ENCODE measurements at places on chromosomes 12 and 14. TPM values are rescaled to one million over a fixed set of nuclear protein-coding genes. Genes with fewer than 3 reads are reported as not detected.

Gene TAS2R43
- total RNA-seq: 3.9 TPM

Gene ACOT4
- 0.73 TPM for total RNA-seq

Gene RAD51AP1
- total RNA-seq: 12.1 TPM

Gene KRT5
- total RNA-seq: 0.20 TPM

Gene LRRIQ1
- total RNA-seq: 0.59 TPM

Gene IKZF4
- total RNA-seq: 1.2 TPM

Gene SELPLG
- 0.98 TPM for total RNA-seq

Gene LRRC43
- total RNA-seq: under 0.01 TPM

Gene RTL1
- not detected for total RNA-seq

Gene SPIC
- not detected for total RNA-seq

Gene ENDOU
- 0.37 TPM for total RNA-seq

Measured in subcutaneous preadipocyte (primary cell).